ENCODE measurements at places on chromosomes 7 and 10.

DNA sequence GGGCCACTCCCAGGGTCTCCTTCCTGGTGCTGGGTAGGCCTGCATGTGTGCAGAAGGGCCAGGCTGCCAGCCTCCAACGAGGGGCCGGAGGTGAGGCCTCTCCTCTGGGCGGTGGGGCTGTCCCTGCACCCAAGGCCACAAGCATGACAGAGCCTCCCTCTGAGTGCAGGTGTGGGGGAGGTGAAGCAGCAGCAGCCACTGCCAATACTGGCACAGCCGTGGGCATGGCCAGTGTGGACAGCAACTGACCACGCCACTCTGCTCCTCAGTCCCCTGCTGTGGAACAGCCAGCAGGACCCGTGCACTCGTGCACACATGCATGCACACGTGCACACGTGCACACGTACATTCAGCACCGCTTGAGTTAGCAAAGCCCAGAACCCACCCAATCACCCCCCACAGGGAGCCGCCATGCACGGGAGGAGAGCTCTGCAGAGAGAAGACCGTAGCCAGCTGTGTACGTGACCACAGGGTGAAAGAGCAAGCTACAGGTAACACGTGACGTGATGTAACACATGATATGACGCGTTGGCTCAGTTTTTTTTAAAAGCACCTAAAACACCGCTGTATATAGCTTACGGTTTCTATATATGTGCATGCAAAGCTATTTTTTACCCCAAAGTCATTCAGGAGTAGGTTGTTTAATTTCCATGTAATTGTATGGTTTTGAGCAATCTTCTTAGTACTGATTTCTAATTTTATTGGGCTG, 23.1 kb downstream of the PAPOLB start:
- DNase-seq: no peak

- DNase-seq: no peak
Measured at GRCh38 chr7:131619336-131620305, 63.2 kb upstream of the PODXL start.

DNA sequence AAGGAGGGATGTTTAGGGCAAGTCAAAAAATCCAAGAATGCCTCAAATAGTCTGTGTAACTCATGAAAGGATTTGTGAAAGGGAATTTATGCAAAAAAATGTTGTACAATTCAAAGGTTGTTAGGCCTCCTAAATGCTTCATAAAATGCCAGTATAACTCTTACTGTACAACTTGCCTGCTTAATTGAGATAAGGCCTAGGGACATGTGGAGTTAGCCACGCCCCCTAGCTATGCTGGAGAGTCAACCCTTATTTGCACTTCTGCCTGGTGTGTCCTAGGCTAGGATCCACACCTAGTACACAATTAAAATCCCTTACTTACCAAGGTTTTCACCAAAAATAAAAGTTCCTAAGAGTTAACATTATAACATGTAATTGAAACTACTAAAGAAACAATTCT, 77.2 kb downstream of the ZNF680 start:
- no peak for DNase-seq

- no peak for DNase-seq
Measured at GRCh38 chr10:84026821-84027257, 112.5 kb upstream of the GHITM start.

GRCh38 chr7:104933521-104933988, 80.5 kb upstream of the KMT2E start:
- DNase-seq: no peak

GRCh38 chr7:132739271-132739955, 163.1 kb upstream of the PLXNA4 start:
- no peak for DNase-seq

DNA sequence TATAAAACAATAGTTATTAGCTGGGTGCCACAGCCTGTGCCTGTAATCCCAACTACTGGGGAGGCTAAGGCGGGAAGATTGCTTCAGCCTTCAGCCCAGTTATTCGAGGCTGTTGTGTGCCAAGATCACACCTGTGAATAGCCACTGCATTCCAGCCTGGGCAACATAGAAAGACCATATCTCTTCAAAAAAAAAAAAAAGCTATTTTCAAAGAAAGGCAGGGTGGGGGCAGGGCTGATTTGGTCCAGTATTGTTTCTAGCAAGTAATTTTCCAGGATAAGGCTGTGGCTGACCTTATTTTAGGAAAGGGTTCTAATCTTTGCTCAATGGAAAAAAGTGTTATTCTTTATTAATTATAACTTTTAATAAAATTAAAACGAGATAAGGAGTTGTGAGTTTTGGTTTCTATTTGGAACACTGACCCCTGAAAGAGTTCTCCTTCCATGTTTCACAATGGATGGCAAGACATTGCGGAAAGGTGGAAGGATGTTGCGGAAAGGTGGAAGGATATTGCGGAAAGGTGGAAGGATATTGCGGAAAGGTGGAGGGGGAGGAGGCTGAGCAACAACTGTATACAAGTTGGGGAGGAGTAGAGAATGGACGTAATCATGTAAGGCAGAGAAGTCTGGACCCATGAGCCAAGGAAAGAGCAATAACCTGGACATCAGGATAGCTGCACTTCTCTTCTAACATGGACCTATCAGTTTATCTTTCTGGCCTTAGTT, 1.5 kb upstream of the C1GALT1 start:
- DNase-seq: no peak

DNA sequence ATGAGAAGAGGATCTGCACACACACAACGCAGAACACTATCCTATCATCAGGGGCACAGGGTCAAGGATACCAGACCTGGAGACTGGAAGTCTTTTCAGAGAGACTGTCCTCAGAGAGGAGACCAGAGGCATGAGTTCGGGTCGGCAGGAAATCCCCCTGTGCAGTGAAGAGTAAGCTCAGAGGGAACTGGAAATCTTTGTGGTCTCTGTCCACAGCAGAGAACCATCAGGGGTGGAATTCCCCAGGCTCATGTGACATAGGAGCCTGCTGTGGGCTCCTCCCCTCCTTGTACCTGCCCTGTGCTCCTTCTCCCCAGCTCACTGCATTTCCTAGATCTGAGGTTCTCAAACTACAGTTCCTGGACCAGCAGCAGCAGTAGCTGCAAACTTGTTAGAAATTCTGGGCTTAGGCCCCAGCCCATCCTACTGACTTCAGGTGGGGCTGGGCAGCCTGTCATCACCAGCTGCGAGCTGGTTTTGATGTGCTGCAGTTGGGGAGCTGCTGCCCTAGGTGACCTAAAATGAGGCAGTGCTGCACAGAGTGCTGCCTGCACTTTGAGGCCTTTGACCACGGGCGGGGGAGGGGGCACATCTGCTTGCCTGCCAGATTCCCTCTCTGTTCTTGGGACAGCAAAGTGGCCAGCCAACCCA, 2.4 kb downstream of the ZMIZ2 start:
- DNase-seq: peak; percentile 15

DNA sequence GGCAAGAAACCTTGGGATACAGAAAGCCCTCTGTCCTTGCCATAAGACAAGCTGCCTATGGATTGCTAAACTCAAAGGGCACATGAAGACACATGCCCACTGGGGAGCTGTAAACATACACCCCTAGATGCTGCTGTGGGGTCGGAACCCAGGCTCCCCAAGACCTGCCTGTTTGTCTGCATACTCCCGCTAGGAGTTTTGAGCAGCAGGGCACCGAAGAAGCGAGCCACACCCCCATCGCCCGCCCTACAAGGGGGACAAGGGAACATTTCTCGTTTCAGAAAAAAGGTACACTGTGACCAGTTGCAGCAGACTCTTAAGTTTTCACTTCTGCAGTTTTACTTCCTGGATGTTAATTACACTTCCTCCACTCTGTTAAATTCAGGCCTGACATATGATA, 680.2 kb upstream of the GHITM start:
- DNase-seq: no peak

DNA sequence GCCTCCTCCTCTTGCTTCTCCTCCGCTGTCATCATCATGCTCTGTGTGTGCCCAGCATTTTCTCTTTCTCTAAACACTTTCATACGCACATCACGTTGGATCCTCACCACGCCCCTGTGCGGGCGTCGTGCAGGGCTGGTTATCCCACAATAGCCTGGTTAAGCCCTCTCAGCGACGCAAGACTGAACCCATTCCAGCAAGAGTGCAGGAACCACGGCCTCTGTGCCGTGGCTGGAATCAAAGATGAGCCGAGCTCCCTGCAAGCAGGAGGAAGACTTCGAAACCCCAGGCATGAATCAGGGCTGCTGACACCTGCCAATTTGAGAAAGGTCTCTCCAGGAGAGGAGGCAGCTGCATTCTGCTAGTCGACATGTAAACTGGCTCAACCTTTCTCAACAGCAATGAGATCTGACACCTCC, 74.8 kb upstream of the FOXK1 start:
- no peak for DNase-seq

GRCh38 chr10:79405995-79406515, 39.4 kb downstream of the ZCCHC24 start:
- DNase-seq: no peak

- no peak for DNase-seq
Measured at GRCh38 chr7:25031007-25031406, 51.0 kb upstream of the OSBPL3 start.

GRCh38 chr7:139471740-139472353, 11.6 kb downstream of the KLRG2 start:
- no peak for DNase-seq

DNA sequence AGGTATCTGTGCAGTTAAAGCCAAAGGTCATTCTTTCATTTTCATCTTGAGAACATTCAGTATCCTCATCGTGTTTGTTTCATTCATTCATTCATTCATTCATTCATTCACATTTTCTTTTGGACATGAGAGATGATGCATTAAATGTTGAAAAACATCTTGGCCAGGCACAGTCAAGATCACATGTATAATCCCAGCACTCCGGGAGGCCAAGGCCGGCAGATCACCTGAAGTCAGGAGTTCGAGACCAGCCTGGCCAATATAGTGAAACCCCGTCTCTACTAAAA, 34.3 kb downstream of the APBB1IP start:
- no peak for DNase-seq

DNA sequence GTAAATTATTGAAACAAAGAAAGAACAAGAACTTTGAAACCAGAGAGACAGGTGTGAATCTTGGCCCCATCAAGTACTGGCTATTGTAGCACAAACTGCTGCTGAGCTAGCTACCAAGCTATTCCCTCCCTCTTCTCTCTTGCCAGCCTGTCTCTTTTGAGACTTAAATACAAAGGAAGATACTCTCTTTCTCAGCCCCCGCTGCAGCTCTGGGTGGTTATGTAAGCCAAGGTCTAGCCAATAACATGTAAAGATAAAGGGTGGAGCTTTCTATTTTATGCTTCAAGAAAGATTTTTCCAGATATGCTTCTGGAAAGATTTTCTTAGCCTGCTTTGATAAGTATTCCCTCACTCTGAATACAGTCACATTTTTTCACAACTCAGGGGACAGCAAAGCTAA, 17.2 kb downstream of the BAZ1B start:
- DNase-seq: no peak

- no peak for DNase-seq
Measured at GRCh38 chr10:101000127-101000914, 713 bp downstream of the LZTS2 start.

DNA sequence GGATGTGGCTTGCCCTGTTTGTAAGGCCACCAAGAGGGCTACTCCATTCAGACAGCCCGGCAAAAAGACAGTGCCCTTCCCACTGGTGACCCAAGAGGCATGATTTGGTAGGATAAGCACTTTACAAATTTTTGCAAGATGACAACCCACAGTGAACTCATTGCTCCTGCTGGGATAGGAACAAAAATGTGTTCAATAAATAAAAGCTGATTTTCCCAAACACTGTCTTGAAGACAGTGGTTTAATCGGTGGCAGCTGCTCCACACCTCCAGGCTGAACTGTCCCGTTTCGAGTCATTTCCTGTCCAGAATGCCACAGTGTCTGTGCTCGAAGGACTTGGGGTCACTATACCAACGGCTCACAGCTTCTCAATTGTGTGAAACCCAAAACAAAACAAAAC, 45.1 kb upstream of the NPTX2 start:
- DNase-seq: no peak

DNA sequence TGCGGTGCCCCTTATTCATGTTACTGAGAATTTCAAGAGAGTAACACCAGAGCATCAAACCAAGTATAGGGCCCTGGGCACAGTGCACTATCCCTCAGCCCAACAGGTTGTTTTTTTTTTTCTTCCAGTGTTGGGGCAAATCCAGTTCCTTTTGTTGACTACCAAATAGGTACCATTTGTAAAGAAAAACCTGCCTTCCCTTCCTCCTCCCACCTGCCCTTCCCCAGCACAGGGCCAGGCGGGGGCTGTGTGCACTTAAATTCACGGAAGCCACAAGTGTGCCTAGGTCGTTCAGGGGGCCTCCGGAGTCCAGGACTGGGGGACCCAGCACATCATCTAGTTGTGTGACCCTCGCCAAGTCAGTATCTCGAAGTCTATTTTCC, 595 bp upstream of the SFXN4 start:
- DNase-seq: no peak

GRCh38 chr7:144011458-144012230, 11.5 kb downstream of the OR6B1 start:
- no peak for DNase-seq

DNA sequence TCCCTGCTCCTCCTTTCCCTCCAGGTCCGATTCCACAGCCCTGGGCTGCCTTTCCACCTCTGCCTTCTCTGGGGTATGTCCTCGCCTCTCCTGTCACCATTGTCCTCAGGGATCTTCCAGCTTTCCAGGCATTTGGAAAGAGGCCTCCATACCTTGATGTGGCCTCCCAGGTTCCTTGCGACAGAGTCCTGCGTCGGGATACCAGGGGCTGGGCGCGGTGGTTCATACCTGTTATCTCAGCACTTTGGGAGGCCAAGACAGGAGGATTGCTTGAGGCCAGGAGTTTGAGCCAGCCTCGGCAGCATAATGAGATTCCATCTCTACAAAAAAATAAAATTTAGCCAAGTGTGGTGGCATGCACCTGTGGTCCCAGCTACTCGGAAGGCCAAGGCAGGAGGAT, 171.1 kb downstream of the CUX1 start:
- no peak for DNase-seq

DNA sequence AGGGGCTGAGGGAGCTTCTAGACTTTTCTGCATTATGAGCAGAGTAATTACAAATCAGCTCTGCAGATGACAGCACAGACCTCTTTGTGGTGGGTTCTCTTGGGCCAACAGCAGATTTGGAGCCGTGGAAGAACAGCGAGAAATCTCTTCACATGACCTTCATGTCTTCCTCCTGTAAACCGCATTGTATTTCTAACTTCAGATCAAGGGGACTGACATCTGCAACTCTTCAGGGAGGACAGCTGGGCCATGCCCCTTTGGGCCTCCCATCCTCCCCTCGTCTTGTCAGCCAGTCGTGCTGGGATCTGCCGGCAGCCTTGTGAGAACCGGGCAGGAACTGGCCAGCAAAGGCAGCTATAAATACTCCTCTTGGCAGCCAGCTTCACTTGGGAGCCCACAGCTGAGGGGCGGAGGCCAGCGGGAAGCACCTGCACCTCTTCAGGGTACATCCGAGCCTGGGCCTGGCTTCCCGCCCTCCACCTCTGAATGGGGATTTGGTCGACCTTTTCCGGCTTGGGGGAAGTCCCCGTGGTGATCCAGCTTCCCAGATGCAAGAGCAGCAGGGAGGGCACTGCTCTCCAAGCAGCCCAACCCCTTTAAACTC, 54.7 kb downstream of the STEAP1B start:
- DNase-seq: no peak

GRCh38 chr7:96152706-96153105, 169.2 kb downstream of the SLC25A13 start:
- no peak for DNase-seq
